ENCODE measurements at places on chromosomes 1 and 21. TPM values are rescaled to one million over a fixed set of nuclear protein-coding genes. Genes with fewer than 3 reads are reported as not detected.
A peak's percentile ranks its signal among the peaks of the same experiment; 100 is the strongest.

The REG4 gene
- total RNA-seq = not detected

The SV2A gene
- total RNA-seq = 3.7 TPM

The FAM72D gene
- total RNA-seq = 2.3 TPM

DNA sequence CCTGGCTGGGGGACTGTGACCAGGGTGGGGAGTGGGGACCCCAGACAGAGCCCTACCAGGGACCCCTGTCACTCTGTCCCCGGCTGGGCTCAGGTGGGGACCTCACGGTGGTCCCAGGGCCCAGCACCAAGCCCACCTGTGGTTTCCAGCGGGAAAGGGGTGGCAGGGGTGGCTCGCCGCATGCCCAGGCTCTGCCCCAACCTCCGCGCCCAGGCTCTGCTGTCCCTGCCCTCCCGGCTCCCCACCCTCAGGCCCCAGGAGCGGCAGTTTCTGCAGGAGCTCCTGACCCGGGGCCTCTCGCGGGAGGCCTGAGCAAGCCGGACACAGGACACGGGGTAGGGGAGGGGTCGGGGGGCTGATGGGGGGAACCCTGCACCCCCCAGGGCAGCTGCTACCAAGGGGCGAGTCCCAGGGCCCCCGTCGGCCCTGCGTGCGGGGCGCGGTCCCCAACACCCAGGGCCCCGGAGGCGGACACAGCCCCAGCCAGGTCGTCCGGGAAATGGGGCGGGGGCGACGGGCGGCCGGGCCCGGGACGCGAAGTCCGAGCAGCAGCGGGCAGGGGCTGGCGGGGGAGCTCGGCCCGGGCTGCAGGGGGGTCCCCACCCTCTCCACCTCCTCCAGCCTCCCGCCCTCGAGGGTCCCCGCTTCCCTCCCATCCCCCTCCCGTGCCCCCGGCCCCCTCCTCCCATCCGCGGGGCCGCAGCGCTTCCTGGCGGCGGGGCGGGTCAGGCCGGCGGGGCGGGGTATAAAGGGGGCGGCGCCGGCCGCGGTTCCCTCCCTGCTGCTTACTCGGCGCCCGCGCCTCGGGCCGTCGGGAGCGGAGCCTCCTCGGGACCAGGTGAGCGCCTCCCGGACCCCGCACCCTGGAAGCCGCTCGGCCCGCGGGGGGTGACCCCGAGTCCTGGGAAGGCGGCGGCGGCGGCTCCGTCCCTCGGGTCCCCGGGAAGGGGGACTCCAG, at the start of gene COL6A2:
COL6A2 (plus strand) TSS at position 777 of the 958 bp plus-strand sequence.
- DNase-seq = peak; percentile 85

GRCh38 chr21:46202592-46203202, 18.4 kb upstream of the SPATC1L start:
- DNase-seq = no peak

DNA sequence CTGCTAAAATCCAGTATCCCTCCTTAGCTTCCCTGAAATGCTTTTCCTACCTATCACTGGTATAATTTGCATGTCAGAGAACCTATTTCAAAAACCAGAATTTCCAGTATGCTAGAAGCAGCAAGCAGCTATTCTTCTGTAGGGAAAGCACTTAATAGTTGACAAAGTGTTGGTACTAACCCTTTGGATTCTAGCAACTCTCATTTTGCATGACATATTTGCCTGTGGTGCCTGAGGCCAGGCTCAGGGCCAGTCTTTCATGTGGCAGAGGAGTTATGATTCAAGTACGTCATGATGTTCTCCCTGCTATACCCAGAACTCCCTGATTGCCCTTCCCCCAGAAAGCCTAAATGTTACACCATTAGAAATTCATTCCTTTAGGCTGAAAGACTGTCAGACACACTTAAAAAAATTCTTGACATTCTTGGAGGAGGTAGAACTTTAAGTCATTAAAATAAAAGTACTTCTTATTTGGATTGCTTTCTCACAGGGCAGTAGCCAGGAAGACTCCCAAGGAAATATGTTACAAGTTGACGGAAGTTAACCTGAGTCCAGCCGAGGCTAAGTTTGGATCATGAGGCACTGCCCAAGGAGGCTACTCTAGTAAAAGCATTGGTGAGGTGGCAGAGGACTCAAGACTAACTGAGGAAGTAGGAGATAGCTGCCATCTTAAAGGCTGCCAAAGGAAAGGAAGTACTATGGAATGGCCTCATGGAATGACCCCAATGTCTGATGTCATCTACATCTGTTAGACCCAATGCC, 298.4 kb upstream of the SPAG17 start:
- no peak for DNase-seq

DNA sequence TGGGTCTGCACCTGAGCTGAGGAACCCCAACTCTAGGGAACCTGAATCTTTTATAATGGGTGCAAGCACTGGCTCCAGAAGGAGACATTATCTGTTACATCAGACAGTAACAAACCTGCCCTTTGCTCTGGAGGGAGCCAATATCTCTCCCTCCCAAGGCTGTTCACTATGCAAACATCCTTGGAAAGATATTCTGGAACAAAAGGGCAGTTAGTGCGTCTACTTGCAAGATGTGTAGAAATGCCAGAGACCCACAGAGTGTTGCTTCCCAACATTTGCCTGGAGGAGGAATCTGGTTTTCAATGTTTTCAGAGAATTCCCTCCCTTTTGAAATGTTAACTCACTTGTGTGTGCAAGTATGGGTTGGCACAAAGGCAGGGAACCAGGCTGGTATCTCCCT, 31.9 kb downstream of the UMODL1 start:
- no peak for DNase-seq

The CHIT1 gene
- total RNA-seq = not detected

- no peak for DNase-seq
Measured at GRCh38 chr1:150484431-150484830, 2.8 kb upstream of the TARS2 start.

- DNase-seq = no peak
Measured at GRCh38 chr1:101738475-101738874, 258.3 kb downstream of the OLFM3 start.

- peak; percentile 93 for DNase-seq
Measured at GRCh38 chr1:27099135-27099586, 55.8 kb downstream of the SLC9A1 start.

GRCh38 chr1:6852136-6852890, 67.1 kb downstream of the CAMTA1 start:
- no peak for DNase-seq
